Bone marrow (tissue), 2 donors: ENCODE measurements at places on chromosomes 16 and 17.

GRCh38 chr17:75832164-75832651 lies 12.0 kb downstream of the UNC13D start:
- no peak for DNase-seq

DNA sequence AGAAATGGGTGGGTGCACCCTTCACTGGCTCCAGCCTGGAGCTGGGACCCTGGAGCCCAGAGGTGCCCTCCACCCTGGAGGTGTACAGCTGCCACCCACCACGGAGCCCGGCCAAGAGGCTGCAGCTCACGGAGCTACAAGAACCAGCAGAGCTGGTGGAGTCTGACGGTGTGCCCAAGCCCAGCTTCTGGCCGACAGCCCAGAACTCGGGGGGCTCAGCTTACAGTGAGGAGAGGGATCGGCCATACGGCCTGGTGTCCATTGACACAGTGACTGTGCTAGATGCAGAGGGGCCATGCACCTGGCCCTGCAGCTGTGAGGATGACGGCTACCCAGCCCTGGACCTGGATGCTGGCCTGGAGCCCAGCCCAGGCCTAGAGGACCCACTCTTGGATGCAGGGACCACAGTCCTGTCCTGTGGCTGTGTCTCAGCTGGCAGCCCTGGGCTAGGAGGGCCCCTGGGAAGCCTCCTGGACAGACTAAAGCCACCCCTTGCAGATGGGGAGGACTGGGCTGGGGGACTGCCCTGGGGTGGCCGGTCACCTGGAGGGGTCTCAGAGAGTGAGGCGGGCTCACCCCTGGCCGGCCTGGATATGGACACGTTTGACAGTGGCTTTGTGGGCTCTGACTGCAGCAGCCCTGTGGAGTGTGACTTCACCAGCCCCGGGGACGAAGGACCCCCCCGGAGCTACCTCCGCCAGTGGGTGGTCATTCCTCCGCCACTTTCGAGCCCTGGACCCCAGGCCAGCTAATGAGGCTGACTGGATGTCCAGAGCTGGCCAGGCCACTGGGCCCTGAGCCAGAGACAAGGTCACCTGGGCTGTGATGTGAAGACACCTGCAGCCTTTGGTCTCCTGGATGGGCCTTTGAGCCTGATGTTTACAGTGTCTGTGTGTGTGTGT lies 46.8 kb downstream of the IL21R start:
- no peak for DNase-seq

DNA sequence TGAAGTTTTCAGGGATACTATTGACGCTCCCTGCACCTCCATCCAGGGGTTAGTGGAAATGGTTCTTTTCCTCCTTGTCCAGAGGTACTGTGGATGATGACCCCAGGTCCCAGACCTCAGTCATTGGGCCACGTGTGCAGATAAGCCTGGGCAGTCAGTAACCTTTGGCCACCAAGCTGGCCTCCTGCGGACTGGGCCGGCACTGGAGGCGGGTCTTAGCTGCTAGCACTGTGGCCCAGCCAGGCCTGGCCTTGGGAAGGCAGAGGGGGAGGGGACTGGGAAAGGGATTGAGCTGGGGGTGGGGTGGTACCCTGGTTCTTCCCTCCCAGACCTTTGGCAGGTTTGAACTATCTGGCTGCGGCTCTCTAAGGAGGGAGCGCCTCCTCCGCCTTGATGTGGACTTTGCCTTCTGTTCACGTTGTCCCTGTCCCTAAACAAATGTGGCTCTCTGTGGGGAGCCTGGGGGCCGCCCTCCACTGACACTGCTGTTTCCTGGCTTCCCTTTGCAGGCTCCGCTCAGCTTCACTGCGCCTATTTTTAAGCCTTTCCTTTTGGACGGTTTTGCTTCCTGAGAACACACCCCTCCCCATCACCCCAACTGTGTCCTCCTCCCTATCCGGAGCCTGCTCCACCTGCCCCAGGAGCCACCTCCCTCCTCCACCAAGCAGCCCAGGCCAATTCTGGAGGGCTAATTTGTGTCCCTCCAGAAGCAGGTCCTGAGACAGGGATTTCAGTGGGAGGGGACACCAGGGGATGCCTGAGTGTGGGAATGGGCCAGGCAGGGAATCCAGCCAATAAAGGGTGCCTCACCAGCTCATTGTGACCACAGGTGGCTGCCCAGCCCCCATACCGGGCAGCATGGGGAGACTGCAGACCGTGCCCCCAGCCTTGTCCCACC lies 251.9 kb downstream of the SEC14L1 start:
- no peak for DNase-seq

- no peak for DNase-seq
Observed at GRCh38 chr16:58518083-58518979, 3.0 kb downstream of the SETD6 start.

- no peak for DNase-seq
Observed at GRCh38 chr17:11140043-11140442, 101.0 kb upstream of the SHISA6 start.

DNA sequence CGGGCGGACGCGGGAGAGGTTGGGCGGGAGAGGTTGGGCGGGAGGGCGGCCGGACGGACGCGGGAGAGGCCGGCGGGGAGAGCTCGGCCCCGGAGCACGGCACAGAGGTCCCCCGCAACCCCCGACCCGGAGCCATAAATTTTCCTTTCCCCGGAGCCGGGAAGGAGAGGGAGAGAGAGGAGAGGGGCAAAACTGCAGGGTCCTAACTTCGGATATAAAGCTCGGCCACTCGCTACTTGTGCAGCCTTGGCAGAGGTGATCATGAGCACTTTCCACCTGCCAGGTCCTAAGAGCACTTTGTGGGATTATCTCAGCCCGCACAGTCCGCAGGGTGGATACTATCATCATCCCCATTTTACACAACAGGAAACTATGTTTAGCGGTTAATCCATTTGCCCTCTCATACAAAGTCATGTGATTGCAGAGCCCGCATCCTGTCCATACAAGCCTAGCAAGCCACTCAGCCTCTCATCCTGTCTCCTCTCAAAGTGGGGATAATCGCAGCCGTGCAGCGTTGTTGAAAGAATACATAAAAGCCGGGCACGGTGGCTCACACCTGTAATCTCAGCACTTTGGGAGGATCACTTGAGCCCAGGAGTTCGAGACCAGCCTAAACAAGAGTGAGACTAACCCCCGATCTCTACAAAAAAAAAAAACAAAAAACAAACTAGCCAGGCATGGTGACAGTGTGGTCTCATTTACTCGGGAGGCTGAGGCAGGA lies 780 bp upstream of the DCAKD start:
- DNase-seq, result no peak

GRCh38 chr16:84348386-84348888 lies 19.9 kb upstream of the ATP2C2 start:
- DNase-seq, result no peak

DNA sequence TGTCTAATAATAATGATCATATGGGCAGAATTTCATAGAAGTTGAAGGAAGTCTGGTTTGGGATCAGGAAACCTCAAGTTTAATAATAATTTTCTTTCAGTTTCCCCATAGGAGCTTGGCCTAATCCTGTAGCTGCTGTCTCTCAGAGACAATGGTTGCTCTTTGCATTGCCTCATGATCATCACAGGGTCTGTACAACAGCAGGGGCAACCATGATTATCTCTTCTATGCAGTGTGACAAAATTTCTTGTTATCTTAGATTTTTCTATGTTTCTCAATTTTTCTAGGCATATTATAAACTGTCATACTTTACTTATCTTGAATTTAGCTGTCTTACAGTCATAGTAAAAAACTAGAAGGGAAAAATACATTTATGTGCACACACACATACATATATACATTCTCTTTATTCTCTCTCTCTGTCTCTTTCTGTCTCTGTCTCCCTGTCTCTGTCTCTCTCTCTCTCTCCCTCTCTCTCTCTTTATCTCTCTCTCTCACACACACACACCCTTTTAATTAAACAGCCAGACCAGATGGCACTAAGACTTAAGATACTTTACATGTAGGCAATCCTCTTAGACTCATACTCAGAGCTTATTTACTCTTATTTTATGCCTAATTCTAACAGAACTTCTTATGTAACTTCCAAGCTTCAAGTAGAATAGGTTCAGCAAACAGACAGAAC lies 30.5 kb downstream of the SMIM36 start:
- no peak for DNase-seq

- no peak for DNase-seq
Observed at GRCh38 chr16:85514295-85514597, 98.9 kb upstream of the GSE1 start.

DNA sequence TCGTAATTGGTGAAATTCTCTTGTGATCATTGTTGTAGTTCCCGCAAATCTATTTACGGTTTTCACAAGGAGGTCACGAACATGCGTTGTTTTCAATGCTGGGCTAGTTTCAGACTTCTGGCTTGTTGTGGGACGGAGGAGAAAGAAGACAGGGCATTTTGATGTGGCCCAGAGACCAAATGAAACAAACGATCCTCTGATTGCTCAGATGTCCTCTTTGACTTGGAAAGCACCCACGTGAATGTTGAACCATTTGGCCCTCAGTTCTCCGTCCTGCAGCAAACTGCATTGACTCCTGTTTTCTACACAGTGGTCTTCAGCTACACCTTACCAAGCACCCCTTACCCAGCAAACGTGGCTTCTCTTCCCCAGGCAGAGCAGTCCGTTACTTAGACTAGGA lies 391.0 kb downstream of the WWOX start:
- DNase-seq, result no peak

DNA sequence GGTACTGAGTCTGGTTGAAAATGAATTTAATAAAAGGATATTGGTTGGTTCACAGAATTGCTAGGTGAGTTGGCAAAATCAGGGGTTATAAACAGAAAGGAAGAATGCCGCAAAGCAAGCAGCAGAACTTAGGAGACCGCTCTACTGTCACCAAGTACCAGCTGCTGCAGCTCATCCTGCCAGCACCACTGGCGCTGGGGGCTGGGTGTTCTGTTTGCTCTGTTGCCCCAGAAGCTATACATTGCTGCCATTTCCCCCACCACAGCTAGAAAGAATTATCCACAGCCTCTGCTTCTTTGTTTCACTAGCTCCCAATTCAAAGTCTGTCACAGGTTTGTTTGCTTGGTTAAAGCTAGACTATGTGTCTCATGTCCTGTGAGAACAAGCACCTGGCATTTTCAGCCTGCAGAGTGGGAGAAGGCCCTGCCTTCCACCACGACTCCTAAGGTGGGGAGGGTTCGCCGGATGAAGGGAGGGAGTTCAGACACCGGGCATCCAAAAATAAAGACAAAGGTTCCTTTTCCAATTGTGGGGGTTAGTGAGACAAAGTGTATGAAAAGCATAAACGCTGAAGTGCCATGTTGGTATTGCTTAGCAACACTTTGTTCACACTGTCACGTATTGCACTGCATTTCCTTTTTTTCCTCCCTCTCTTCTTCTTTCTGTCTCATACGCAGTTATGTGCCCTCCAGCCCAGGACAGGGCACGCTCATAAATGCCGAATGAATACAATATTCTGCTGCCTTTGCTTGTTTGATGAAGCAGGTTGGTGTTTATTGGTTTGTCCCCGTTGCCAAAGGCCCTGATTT lies 9.6 kb upstream of the CPD start:
- no peak for DNase-seq

DNA sequence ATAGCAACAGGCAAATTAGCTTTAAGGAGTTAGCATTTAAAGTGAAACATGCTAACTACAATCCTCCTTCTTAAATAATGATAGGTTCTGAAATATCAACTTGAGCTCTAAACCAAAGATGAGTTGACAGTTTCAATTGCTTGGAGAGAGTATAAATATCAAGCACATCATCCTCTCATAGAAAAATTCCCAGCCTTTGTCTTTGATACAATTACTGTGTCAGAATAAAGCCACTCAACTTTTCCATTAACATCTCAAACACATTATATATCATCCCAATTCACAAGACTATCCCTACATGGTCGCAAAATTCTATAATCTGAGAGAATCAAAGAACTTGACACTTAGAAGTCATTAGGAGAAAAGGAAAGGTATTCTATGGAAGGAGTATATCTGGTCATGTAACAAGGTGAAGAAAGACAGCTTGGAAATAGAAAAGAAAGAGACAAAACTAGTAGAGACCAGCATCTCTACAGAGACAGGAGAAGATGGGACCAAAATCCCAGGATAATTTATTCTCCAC lies 189.8 kb downstream of the CEP112 start:
- DNase-seq, result no peak

- DNase-seq, result no peak
Observed at GRCh38 chr17:51527225-51527982, 267.1 kb downstream of the UTP18 start.

- no peak for DNase-seq
Observed at GRCh38 chr17:61391595-61392291, 7.9 kb upstream of the TBX2 start.

GRCh38 chr17:42979511-42980273 lies at the start of gene PTGES3L:
Gene PTGES3L, minus strand, starts transcription at chr17:42980080. Its CDS starts 27 bp downstream, at chr17:42980053.
- no peak for DNase-seq

DNA sequence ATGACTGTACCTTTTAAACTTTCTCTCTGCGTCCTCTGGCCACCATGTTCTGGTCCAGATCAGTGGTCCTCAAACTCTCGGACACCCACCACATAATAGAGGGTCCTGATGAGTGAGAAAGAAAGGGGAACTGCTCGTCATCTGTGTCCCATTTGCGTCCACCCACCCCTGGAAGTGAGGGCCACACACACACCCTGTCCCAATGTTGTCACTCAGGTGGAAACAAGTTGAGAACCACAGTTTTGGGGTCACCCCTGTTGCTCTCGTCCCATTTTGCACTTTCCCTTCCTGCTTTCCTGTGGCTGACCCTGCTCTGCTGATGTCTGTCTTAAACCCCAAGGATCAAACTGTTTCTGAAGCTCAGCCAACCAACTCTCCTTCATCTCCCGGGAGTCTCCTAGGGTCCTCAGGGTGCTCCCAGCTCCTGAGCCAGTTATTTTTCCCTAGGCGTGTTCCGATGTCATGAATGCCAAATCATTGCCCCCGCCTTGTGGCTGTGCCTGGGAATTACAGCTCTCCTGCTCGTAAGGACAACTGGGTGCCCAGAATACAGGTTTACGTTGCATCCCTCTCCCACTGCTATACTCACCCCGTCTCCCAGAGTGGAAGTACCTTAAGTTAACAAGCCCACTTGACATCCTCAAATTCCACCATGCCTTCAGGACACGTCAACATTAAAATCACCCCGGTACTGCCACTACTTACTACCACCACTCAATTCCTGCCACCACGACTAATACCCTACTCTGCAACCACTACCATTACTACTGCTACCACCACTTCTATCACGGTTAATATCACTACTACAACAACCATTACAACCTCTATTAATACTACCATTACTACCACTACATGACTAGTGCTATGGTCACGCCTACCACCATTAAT lies 26.0 kb upstream of the HNF1B start:
- no peak for DNase-seq

GRCh38 chr17:64326030-64326419 lies 63.0 kb upstream of the TEX2 start:
- DNase-seq, result no peak
